Right cardiac atrium (tissue), 5 donors: ENCODE measurements at places on chromosomes 16 and 17. TPM values are rescaled to one million over a fixed set of nuclear protein-coding genes. Genes with fewer than 3 reads are reported as not detected.

LRRC45 gene
- 3.2 TPM for total RNA-seq

AOC3 gene
- total RNA-seq = 29.9 TPM

HEXIM1 gene
- 40.6 TPM for total RNA-seq

DNA sequence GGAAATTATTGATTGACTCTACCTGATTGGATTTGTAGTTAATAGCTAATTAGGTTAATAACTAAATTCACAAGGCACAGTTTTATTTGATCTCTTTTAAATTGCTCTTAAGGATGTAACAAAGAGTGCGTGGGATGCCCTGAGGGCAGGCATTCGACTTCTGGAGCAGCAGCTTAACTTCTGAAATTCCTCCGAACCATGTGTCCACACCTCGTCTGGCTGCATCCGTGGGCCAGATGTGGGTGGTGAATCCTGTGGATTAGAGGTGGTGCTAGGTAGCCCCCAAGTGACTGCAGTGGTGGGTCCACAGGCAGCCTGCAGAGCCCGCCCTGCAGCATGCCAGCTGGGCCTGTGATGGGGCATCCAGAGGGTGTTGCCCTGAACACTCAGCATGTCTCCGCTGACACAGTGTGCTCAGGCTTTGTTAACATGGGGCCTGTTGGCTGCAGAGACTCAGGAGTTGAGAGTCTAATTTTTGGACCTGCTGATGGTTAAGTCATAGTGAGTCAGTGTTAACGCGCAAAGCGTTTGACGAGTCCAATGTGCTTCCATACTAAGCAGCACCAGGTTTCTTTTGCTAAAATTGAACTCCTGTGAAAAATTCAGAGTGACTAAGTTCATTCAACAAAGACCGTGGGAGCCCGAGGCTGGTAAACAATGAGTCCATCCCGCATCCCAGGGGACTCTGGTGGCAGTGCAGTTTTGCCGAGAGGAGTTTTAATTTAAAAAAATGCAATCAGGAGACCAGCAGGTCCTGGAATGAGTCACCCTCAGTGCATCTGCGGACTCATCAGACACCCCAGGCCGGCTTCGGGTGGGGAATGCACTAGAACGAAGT, 3.8 kb upstream of the NPB start:
- no peak for DNase-seq

DNA sequence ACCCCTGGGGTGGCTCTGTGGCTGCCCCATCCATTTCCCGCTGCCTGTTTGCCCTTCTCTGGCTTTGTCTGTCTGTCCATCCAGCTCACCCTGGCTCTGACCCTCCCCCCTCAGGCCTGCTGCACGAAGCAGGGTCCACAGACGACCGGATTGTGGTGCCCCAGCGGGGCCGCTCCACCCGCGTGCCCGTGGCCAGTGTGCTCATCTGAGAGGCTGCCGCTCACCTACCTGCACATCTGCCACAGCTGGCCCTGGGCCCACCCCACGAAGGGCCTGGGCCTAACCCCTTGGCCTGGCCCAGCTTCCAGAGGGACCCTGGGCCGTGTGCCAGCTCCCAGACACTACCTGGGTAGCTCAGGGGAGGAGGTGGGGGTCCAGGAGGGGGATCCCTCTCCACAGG, 761 bp upstream of the LAT start:
- DNase-seq = no peak

- no peak for DNase-seq
Measured at GRCh38 chr16:88463411-88463810, 10.3 kb downstream of the ZFPM1 start.

- no peak for DNase-seq
Measured at GRCh38 chr16:16189842-16190241, 33.5 kb downstream of the ABCC6 start.

GRCh38 chr17:75090871-75091854, 3.4 kb downstream of the SLC16A5 start:
- DNase-seq = peak; percentile 79

DNA sequence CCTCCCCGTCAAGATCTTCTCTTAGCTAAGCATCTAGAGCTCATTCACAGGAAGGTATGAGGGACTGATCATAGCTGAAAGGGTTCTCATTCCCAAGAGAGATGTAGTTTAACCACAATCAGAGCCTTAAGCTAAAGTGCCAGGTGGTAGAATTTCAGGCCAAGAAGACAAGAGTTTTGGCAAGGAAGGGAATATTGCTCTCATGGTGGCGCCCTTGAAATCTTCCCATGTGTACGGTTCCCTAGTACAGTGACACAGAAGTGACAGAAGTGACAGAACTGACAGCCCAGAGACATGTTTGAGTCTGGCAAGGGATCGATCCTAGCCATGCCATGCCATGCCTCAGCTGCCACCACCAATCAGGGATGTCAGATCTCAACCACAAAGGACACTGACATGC, 2.5 kb downstream of the GRIN2C start:
- DNase-seq = no peak

DNA sequence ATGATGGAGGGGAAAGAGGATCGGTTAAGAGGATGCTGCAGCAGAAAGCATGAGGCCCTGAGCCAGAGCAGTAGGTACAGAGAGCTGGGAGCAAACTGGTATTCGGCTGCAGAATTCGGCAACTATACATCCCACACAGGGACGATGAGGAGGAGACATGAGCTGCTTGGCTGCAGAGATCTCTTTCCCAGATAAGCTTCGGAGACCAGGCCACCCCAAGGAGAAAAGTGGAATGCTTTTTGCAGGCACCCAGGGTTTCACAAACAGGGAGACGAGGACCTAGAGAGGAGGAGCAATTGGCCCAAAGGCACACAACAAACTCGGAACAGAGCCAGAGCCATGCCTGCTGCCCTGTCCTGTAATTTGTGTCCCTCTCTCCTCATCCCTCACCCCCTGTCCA, 62.0 kb downstream of the TMEM132E start:
- no peak for DNase-seq

DNA sequence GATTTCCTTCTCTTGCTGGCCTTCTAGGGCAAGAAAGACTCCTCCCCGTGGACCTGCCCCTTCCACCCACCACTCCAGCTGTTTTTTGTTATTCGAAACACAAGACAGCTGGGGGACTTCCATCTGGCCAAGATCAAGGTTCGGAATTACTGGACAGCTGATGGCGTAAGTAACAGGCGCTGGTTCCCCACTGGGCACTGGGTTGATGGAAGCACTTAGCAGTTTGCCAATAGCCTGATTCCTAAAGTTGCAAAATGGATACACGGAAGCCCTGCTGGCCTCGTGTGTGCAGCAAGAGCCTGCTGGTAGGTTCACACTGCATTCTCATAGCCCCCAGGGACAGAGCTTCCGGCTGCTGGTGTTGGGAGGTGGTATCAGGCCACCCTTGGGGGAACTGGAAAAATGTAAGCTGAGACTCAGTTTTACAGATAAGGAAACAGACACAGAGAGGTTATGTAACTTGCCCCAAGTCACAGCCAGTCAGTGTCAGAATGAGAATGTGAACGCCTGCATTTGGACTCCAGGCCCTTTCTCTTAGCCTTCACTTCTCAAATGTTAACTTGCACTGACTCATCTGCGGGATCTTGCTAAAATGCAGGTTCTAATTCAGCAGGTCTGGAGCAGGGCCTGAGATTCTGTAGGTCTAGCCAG, 171.7 kb downstream of the KATNIP start:
- DNase-seq = peak; percentile 93

GRCh38 chr16:48852951-48853350, 243.0 kb upstream of the N4BP1 start:
- DNase-seq = no peak

GRCh38 chr16:89192956-89193575, 7.3 kb downstream of the SLC22A31 start:
- peak; percentile 78 for DNase-seq

- DNase-seq = no peak
Measured at GRCh38 chr16:85622683-85623082, 9.6 kb downstream of the GSE1 start.

- DNase-seq = peak; percentile 47
Measured at GRCh38 chr17:18974407-18975149, 22.6 kb downstream of the SLC5A10 start.

DNA sequence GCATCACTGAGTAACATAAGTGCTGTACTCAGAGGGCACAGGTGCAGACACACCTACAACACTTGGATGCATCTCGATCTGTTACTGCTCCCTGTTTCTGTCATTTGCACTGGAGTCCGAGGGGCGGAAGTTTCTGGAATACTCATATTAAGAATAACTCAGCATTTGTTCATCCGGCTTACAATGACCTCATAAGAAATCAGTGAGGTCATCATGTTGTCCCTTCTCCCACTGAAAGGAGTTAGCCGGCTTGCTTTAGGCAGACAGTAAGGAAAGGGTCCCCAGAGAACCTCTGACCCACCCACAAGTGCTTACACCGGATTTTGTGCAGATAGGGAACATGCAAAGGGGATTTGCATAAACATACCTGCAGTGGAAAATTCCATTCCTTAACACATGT, 344.7 kb downstream of the HAPSTR1 start:
- no peak for DNase-seq

DNA sequence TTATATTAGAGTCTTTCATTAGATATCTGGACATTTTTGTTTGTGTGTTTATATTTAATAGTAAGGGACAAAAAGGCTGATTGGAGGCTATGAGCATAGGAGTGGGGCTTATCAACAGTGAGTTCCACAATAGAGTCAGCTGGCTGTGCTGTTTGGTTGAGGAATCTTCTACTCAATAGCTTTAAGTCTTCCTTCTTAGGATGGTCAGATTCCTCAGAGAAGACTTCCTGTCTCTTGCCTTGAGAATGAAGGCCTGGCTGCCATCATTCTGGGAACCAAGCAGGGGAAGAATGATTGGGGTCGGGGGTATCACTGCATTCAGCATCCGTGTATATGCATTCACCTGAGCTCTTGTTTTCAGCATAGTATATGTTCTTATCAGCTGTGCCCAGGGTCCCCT, 31.9 kb upstream of the ABCC11 start:
- DNase-seq = no peak

DNA sequence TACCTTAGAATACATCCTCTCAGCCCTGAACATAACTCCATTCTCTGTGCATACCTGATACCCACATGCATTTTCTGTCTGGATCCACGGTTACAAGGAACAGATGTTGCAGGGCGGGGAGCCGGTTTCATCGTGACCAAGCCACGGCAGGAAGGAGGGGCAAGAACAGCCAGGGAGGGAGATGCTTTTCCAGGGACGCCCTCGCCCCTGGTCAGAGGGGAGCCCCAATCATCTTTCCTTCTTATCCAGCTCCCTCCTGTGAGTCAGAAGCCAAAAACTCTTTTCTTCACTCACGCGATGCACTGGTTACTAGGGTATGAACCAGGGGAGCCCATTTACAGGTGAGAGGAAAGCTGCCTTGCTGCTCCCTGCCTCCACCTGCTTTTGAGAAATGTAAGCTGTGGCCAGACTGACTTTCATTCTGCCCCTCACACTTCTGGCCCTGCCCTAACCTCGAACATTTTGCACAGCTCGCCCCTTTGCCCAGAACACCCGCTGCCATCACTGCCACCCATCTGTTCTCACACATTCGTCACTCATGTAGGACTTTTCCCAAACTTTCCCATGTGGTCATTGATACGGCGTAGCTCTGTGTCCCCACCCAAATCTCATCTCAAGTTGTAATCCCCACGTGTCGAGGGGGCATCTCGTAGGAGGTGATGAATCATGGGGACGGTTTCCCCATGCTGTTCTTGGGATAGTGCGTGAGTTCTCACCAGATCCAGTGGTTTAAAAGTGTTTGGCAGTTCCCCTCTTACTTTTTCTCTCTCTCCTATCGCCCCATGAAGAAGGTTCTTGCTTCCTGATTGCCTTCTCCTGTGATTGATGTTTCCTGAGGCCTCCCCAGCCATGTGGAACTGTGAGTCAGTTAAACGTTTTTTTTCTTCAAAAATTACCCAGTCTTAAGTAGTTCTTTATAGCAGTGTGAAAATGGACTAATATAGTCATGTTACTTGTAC, 20.5 kb downstream of the FOXL1 start:
- DNase-seq = no peak

- DNase-seq = no peak
Measured at GRCh38 chr17:1871756-1872155, 42.0 kb downstream of the RPA1 start.
